NT2/D1 (cell line): ENCODE measurements at places on chromosomes 5 and 9.

DNA sequence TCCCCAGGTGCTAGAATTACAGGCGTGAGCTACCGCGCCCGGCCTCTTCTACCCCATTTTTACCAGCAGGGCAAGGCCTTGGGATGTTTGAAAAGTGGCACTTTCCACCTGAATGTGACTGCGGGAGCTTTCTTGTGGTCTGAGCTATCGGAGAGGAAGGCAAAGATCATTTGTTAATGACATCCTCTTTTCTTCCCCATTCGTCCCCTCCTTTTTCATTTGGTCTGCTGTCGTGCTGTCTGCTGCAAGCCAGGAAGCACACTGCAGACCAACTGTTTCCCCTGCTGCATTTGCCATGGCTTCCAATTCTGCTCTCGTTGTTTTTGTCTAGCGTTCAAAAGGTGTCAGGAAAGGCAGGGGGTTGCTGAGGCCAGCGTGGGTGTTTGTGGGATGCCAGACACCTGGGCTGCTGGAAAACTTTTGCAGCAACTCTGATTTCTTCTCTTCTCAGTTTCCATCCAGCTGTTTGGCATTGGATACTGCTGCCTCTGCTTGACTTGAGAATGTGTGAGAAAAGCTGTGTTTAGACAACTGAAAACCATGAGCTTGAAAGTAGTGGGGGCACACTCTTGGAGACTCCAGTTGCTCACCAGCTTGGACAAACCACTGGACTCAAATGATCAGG lies 196.4 kb upstream of the MSX2 start:
- no peak for DNase-seq

DNA sequence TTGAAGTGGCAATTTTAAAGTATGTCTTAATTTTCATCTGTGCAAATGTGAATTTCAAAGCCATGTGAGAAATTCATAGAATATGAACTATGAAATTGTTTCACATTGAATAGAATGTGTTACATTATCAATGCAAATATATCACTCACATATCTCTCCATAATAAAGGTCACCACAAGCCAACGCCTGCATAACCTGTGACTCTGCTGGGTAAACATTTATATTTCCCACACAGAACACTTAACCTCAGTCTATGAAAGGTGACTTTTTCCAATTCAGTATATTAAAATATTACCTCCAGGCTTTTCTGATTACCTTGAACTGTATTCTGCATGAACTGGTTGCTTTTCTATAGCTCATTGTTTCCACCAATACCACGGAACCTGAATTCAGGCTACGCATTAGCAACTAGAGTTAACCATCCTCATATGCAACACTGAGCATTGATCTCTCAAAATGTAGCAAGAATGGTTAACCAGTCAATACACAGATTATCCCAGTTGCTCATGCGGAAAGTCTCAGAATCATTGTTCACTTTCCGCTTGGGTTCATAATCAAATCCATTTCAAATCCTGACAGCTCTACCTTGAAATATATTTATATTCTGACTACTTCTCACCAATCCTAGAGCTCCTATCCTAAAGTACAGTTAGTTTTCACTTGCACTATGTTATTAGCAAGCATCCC lies 126.6 kb upstream of the TYRP1 start:
- no peak for DNase-seq

DNA sequence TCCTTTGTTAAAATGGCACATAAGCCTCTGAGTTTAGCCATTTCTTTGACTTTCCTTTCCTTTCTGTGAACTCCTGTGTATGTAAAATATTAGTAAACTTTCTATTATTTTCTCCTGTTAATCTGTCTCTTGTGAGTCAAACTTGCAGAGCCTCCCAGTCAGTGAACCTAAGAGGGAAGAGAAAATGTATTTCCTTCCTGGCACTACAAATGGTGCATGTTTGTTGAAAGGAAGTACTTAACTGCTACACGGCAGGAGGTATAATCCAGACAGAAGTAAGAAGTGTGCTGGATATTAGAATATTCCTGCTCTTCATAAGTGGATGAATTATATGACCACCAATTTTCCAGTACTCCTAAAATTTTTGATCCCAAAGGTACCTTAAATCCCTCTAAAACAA lies 23.0 kb downstream of the CTSL start:
- DNase-seq = no peak

DNA sequence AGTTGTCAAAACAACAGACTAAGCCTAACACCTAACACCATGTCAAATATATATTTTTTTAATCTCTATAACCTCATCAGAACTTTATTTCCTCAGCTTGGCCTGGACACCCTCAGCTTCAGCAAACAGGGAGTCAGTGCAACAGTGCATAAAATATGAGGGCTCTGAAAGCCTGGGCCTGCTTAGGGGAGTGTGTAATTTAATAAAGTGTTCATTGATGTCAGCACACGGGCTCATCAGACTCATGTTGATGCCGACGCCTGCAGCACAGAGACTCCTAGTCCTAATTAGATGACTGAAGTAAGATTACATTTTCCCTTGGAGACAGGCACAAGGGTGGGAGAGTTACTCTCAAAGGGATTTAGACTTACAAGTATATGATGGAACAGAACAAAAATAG lies 37.8 kb downstream of the CDH10 start:
- DNase-seq = no peak

DNA sequence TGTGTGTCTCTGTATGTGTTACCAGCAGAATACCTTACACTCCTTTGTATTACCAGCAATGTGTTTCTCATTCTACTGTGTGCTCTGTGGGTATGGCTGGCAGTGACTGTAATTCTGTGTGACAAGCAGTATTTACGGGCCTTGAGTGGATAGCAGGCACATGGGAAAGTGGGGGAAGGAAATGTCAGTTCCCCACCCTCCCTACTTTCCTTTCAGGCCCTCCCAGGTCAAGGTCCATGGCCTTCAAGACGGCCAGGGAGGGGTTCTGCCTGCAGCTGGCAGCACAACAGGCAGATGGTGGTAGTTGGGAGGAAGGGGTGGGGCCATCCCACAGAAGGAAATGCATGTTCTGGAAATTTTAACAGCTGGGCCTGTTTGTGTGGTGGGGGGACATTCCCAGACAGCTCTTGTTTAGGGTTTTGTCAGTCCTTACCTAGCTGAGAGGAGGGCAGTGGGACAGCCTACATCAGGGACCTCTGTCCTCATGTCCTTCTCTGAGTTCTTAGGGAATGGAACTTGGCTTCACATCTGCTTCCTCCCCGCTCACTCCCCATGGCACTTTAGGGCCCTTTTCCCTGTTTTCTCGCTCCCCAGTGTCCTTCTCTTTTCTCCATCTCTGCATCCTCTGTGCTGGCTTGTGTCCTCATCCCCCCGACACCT lies 14.6 kb upstream of the TNIP1 start:
- no peak for DNase-seq

DNA sequence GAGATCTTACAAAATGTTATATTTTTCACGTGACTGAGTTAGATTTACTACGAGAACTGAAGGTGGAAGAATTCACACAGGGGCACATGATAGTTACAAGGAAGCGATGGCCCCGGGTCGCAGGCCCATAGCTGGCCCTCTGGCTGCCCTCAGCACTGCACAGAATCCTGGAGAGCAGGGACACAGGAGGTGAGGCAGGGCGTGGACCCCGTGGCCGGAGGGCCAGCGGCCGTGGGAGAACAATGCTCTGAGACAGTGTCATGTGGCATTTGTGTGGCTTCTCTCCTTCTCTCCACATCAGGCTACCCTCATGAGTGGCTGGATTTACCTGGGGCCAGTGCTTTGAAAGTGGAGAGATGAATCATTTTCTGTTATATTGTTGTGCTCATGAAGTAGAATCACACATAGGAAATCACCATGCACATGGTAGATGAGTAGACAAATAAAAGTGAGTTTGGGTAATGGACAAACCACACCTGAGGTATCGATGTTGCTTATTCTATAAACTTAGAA lies 89.5 kb downstream of the ICE1 start:
- no peak for DNase-seq

DNA sequence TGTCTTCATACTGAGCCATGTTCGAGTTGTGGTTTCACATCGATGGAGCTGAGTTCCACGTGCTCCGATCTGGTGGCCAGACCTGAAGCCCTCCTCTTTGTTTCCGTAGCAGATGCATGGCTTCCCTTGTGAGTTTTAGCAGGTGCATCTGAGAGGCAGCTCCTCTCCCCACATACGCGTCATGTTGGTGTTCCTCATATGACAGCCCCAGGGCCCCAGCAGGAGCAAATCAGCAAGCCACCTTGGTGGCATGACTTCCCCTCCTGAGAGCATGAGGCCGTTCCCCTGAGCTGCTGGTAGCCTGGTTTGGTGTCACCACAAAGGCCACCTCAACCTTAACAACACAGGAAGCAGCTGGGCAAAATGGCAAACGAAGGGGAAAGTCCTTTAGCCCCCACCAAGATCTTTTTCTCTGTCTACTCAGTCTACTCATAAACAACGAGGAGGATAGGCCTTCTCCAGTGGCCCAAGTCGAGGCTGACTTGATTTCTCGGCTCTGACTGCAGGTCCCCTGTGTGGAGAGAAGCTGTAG lies 5.9 kb downstream of the CYFIP2 start:
- no peak for DNase-seq

GRCh38 chr5:76500633-76501393 lies 97.7 kb downstream of the IQGAP2 start:
- DNase-seq = no peak

- no peak for DNase-seq
Observed at GRCh38 chr5:156699147-156699546, 150.9 kb upstream of the PPP1R2B start.

DNA sequence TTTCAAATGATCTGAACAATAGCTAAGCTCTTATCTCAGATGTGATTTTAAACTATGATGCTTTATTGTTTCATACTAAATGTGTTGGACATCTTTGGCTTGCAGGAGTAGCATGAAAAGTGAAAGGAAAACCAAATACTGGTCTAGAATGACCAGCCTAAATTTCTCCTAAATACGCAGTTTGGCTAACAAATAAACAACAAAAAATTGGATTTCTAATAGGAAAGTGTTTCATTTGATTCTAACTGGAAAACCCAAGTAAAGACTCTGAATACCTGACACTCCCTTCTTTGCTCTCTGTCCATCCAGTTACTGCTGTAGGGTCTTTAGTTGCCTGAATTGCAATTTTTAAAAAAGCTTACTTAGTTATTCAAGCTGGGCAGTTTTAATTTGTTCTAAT lies 111.7 kb upstream of the ACOT12 start:
- DNase-seq = no peak

DNA sequence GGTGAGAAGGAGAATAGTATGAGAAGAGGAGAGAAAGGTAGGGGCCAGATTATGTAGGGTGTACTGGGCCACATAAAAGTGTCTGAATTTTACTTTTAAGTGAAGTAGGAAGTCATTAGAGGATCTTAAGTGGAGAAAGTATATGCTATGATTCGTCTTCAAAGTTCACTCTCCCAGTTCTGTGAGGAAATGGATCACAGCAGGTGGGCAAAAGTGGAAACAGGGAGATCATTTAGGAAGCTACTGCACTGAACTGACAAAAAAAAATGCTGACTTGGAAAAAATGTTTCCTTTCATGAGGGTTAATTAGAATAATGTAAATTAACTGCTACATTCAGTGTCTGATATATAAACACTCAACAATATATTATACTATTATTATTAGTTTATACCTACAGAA lies 2.4 kb downstream of the KIF24 start:
- no peak for DNase-seq

- DNase-seq = no peak
Observed at GRCh38 chr5:175614223-175614815, 43.6 kb upstream of the HRH2 start.

DNA sequence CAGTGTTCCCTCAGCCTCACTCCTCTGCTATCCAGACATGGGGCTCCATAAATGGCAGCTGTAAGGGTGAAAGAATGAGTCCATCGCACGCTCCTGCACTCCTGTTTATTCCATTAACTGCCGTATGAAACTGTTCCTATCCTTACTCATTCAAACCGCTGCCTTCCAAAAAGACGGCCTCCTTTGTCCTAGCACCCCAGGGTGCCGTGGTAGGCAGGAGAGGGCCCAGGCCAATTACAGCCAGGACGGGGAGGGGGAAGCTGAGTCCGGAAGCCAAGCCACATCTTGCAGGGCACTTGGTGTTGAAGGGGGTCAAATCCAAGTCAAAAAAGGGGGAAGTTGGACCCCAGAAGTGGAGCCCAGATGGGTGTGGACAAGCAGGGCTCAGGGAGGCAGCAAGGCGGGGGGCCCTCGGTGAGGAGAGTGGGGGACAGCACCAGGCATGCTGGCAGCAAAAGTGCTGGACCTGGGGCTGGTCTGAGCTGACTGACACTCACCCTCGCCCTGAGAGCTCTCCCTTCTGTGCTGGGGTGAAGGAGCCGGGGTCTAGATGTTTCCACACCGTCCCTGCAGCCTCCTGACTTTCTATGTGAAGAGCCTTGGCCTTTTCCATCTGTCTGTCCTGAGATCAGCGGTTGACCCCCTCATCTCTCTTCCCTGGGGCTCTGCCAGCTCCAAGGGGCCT lies 63.3 kb downstream of the COL23A1 start:
- no peak for DNase-seq

- no peak for DNase-seq
Observed at GRCh38 chr5:54995168-54995567, 9.8 kb upstream of the ESM1 start.

DNA sequence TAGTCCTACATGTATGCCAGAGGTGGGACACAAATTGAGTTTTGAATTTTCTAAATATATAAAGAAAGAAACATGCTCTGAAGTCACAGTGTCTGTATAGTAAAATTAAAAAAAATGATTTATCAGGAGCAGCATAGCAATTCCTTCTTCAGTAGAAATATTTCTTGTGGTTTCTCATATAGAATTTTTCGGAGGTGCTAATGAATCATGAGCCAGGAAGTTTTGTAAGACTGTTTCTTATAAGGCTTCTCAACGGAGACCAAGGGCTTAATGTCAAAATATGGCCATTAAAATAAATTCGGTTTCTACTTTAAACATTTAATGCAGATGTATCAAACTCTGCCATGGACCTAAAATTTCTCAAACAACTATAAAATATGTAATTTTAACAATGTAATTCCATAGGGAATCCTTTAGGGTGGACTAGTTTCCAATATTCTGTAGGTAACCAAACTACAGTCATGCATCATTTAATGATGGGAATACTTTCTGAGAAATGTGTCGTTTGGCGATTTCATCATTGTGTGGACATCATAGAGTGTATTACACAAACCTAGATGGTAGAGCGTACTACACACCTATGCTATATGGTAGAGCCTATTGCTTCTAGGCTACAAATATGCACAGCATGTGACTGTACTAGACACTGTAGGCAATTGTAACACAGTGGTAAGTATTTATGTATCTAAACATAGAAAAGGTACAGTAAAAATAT lies 66.3 kb downstream of the ANKRD55 start:
- DNase-seq = no peak

GRCh38 chr5:53109056-53109442 lies 508 bp downstream of the MOCS2 start:
- no peak for DNase-seq

GRCh38 chr9:8857926-8858595 lies 1058.5 kb upstream of the DMAC1 start:
- DNase-seq = peak; percentile 55

- no peak for DNase-seq
Observed at GRCh38 chr9:99057665-99058625, 47.0 kb upstream of the TGFBR1 start.

GRCh38 chr5:72034770-72035169 lies 72.5 kb upstream of the MAP1B start:
- DNase-seq = no peak
